ENCODE measurements at places on chromosomes 3 and 15. TPM values are rescaled to one million over a fixed set of nuclear protein-coding genes. Genes with fewer than 3 reads are reported as not detected.

OSBPL10 gene
- total RNA-seq: 15.5 TPM

NIT2 gene
- total RNA-seq: 28.9 TPM

ISLR2 gene
- total RNA-seq: not detected

ST3GAL6 gene
- 6.3 TPM for total RNA-seq

CCR8 gene
- not detected for total RNA-seq

WWTR1 gene
- total RNA-seq: 141 TPM

SYNPR gene
- not detected for total RNA-seq

GABRR3 gene
- total RNA-seq: not detected

ECE2 gene
- total RNA-seq: not detected

SNTN gene
- not detected for total RNA-seq

FOXL2NB gene
- total RNA-seq: 3.3 TPM

FGF7 gene
- 39.2 TPM for total RNA-seq

PLSCR2 gene
- not detected for total RNA-seq

GOLGA6L4 gene
- 0.29 TPM for total RNA-seq

RFC4 gene
- total RNA-seq: 16.5 TPM

SCG5 gene
- total RNA-seq: 1.3 TPM

BCL2A1 gene
- not detected for total RNA-seq

PDZRN3 gene
- 70.8 TPM for total RNA-seq

TEX9 gene
- 3.1 TPM for total RNA-seq

HCN4 gene
- total RNA-seq: not detected

SKOR1 gene
- total RNA-seq: 0.05 TPM

PAQR9 gene
- not detected for total RNA-seq

SEMA3F gene
- total RNA-seq: 0.51 TPM

HCLS1 gene
- total RNA-seq: 0.31 TPM

FRMD5 gene
- total RNA-seq: 2.2 TPM

EAF2 gene
- 7.0 TPM for total RNA-seq

CISH gene
- 0.35 TPM for total RNA-seq

PLAAT1 gene
- total RNA-seq: not detected

MKRN3 gene
- 10.1 TPM for total RNA-seq

NME9 gene
- not detected for total RNA-seq

All from myocyte (in vitro differentiated cells).